ENCODE measurements at places on chromosomes 2 and 18. TPM values are rescaled to one million over a fixed set of nuclear protein-coding genes. Genes with fewer than 3 reads are reported as not detected.

GRCh38 chr2:80469428-80469827 lies 164.9 kb upstream of the LRRTM1 start:
- DNase-seq: no peak

The ITGA4 gene
- total RNA-seq: 2.7 TPM

- no peak for DNase-seq
Observed at GRCh38 chr2:72062336-72062735, 85.3 kb downstream of the CYP26B1 start.

GRCh38 chr2:235157746-235158482 lies 206.1 kb downstream of the SH3BP4 start:
- DNase-seq: no peak

The ERMN gene
- 0.59 TPM for total RNA-seq

The VWC2L gene
- not detected for total RNA-seq

GRCh38 chr2:180656455-180656847 lies 324.0 kb upstream of the UBE2E3 start:
- no peak for DNase-seq

The PAX8 gene
- 0.66 TPM for total RNA-seq

GRCh38 chr2:105611811-105612424 lies 132.8 kb upstream of the NCK2 start:
- DNase-seq: no peak

The NCKAP5 gene
- total RNA-seq: 0.55 TPM

GRCh38 chr18:37457341-37457740 lies 108.3 kb downstream of the CELF4 start:
- DNase-seq: no peak

- DNase-seq: no peak
Observed at GRCh38 chr2:238144262-238144661, 5.8 kb downstream of the KLHL30 start.

GRCh38 chr2:25251422-25252273 lies 83.3 kb upstream of the POMC start:
- DNase-seq: peak; percentile 57

DNA sequence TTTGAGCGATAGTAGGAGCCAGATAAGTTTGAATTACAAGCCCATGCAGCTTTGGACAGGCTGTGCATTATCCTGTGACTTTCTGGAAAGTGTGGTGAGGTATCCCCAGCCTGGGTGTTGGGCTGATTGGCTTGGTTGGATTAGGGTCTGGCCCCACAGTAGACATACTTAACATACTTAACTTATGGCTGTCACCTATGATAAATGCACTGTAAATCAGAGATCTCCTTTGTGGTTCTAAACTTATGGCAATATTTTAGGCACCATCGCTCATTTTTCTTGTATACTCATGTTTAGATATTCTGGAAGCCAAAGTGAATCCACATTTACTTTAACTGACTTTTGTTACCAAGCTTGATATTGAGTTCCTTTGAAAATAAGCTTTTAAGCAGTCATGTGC lies 54.8 kb downstream of the SPTBN1 start:
- DNase-seq: no peak

The IGFBP2 gene
- total RNA-seq: 873 TPM

DNA sequence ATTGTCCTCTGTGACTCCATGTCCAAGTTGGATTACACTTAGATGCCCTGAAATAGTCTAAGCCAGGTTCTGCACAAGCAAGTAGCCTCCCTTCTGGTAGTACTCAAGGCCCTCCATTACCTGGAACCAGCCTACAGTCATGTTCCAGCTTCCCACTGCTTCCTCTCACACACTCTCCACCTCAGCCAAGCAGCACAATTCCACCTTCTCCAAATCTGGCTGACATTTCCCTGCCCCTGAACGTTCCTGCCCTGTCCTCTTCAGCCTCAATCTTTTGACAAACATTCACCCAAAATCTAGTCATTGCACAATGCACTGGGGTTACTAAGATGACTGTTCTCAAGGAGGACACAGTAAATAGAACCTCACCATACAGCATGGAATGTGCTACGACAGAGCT lies 95.3 kb upstream of the KLHL29 start:
- DNase-seq: no peak

DNA sequence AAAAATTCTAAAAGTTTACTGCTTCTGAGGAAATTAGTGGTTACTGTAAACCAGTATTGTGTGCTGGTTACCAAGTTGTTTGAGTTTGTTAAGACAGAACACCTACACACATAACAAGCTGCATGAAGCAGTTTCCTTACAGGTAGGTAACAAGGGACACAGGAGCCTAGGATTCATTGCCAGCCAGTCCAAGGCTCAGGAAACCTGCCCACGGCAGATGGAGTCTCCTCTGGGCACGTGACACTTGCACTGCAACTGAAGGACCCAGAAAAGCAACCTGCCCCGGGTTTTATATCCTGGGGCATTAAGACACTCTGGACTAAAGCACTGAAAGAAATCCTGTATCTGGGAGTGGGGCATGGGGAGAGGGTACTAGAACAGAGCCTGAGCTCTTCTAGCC lies 639.3 kb downstream of the ADCYAP1 start:
- no peak for DNase-seq

- DNase-seq: peak; percentile 38
Observed at GRCh38 chr2:232876978-232877441, 6.9 kb downstream of the SNORC start.
